ENCODE measurements at places on chromosomes 6 and 20.

DNA sequence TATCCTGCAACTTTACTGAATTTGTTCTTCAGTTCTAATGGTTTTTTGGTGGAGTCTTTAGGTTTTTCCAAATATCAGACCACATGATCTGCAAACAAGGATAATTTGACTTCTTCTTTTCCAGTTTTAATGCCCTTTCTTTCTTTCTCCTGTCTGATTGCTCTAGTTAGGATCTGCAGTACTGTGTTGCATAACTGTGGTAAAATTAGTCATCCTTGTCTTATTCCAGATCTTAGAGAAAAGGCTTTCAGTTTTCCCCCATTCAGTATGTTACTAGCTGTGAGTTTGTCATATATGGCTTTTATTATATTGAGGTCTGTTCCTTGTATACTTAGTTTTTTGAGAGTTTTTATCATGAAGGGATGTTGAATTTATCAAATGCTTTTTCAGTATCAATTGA is 4.3 kb downstream of the MICA start:
- no peak for DNase-seq

DNA sequence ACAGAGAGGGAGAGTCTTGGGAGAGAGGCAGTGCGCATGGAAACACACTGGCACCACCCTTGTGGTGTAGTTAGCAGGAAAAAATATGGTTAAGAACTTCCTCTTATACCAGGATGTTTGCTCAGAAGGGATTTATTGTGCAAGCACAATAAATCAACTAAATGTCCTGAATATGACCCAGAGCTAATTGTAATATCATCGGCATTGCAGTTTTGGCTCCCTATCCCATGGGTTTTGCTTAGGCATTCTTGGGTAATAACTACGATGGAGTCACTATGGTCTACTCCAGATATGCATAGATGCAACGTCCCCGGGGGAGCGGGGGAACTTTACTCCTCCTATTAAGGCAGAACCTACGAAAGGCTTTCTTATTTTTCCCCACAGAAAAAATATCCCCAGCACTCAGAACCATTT is 751.6 kb downstream of the EYS start:
- DNase-seq = peak; percentile 49

GRCh38 chr20:36827541-36828279 is 48.2 kb upstream of the TLDC2 start:
- DNase-seq = no peak

- DNase-seq = peak; percentile 84
These were observed 105.1 kb downstream of the EDN3 start for GRCh38 chr20:59405226-59406200.

GRCh38 chr6:117389227-117390057 is 36.3 kb downstream of the ROS1 start:
- DNase-seq = no peak

DNA sequence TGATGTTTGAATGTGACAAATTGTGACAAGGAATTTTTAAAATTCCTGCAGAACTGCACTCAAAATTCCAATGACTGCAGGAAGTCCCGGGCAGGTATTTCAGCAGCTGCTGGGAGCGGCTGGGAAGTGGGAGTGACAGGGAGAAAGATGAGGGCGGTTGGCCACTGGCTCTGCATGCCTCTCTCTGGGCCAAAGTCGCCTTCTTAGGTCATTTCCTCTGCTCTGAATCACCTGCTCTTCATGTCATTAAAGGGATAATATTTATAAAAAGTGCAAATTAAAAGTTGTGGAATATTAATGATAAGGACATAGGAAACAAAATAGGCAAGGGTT is 43.9 kb downstream of the RAMACL start:
- DNase-seq = no peak

DNA sequence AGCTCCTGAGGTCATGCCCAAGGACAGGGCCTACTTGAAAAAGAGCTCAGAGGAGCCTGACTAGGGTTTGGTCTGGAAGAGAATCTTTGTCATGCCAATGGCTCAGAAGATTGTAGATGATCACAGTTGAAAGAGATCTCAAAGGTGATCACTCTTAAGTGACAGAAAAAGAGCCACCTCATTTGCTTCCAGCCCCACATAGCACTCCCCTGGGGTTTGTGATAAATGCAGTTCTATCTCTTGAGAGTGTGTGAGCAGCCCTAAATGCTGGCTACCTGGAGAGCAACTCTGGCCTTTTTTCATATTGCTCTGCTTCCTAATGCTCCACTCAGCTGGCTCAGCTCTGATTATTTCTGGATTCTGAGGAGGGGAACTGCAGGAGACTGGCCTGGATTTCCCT is 39.3 kb downstream of the KLHL32 start:
- DNase-seq = peak; percentile 58

GRCh38 chr6:41941280-41942066 is at the start of gene CCND3:
Gene CCND3 (minus strand): TSS chr6:41941808. CDS start chr6:41941649, 159 bp downstream.
- DNase-seq = peak; percentile 97

DNA sequence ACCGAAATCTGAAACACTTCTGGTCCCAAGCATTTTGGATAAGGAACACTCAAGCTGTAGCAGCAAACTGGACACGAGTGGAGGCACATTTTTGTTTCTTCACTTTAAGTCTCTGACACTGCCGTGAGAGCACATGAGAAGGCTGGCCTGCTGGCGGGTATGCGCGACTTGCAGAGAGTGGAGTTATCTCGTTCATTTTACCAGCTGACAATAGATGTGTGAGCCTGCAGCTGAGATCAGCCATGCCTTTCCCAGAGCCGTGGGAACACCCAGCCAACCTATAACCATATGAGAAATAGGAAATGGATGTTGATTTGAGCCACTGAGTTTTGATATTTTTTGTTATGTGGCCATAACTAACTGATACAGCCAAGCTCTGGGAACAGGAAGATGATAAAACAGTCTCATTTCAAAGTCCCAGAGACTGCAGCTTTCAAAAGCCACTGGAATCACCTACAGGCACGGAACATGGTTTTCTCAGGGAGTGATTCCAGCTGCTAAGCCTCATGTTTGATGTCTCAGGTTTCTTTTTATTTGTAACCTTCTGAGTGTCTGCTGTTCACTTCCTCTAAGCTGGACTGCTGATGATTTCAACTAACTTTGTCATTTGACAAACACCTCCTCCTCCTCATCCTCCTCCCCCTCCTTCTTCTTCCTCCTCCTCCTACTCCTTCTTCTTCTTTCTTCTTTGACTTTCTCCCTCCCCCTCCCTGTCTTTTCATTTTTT is 28.6 kb upstream of the LAMP5 start:
- DNase-seq = peak; percentile 15

DNA sequence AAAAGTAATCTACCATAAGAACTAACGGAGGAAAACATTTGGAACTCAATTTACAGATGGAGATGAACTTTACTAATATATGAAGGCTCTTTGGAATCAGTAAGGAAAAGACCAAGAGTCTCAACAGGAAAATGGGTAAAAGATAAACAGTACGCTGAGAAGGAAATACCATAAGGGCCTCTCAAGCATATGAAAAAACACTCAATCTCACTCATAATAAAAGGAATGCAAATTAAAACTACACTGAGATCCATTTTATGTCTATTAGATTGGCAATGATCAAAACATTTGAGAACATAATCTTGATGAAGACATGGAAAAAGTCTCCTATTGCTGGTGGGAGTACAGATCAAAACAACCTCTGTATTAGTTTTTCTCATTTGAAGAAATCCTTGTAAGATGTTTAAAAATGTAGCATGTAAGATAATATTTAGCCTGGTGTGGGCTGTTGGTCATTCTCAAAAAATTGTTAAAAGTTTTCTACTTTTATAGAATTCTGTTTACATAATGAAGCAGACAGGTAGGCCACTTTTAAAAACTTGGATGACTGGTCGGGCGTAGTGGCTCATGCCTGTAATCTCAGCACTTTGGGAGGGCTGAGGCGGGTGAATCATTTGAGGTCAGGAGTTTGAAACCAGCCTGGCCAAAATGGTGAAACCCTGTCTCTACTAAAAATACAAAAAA is 14.5 kb downstream of the REV3L start:
- no peak for DNase-seq

GRCh38 chr20:46648903-46649649 is 2.2 kb downstream of the SLC13A3 start:
- DNase-seq = peak; percentile 2

DNA sequence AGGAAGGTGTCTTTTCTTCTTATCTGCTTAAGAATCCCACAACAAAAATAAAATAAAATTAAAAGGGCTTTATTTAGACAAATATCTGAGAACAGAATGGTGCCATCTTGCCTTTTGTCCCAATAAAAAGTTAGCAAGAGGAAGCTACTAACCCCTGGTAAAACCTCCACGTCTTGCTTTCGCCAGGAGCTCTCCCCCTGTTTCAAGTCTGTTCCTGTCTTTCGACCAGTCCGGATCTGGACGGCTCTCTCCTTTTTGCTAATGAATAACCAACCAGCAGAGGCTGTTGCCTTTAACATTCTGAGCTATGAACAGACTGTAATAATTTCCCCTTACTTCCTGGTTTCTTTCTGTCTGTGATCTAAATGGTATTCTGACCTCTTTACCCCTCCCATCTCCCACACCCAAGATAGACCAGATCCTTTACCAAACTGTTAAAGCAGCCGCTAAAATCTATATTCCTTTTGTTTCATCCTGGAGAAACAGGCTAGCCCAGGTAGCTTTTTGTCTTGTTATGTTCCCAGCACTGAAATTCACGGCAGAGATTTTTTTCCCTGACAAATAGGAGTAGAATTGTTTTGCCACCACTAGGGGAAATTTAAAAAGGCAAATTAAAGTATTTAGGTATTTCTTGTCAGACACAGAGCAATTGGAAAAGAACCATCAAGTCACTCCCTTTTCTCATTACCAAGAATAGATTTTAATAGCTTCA is at the start of gene FRK:
FRK (minus strand) TSS at position 320 of the 712 bp plus-strand sequence. CDS start 580 bp downstream, outside the sequence.
- peak; percentile 83 for DNase-seq

- DNase-seq = no peak
These were observed 25.3 kb downstream of the GNAS-AS1 start for GRCh38 chr20:58825450-58825849.

DNA sequence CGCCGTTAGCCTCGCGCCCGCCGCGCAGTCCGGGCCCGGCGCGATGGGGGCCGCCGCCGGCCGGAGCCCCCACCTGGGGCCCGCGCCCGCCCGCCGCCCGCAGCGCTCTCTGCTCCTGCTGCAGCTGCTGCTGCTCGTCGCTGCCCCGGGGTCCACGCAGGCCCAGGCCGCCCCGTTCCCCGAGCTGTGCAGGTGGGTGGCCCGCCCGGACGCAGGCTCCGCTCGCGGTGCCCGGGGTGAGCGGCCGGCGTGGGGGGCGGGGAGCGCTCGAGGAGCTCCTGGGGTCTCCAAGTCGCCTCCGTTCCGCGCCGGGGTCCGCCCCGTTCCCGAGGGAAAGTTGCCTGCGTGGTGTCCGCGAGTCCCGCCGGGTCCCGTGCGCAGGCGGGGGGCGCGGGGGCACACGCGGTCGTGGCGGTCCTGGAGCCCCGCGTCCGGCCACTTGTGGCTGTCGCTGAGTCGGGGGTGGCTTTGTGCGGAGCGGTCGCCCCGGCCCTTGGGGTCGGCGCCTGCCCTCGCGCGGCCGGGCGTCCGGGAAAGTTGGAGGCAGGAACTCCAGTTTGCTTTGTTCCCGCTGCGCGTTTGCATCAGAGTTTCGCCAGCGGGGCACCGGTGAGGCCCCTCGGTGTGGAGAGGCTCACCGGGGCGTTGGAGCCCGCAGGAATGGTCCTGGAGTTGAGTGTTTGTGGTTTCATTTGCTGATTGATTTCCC is 476 bp downstream of the IGF2R start:
- peak; percentile 63 for DNase-seq

- no peak for DNase-seq
These were observed 3.4 kb downstream of the ADA start for GRCh38 chr20:44648068-44648467.

- no peak for DNase-seq
These were observed 155.1 kb upstream of the MMS22L start for GRCh38 chr6:97438011-97438671.

DNA sequence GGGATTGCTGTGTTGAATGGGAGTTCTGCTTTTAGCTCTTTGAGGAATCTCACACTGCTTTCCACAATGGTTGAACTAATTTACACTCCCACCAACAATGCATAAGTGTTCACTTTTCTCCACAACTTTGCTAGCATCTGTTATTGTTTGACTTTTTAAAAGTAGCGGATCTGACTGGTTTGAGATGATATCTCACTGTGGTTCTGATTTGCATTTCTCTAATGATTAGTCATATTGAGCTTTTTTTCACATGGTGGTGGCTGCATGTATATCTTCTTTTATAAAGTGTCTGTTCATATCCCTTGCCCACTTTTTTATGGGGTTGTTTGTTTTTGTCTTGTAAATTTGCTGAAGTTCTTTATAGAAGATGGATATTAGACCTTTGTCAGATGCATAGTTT is 588.3 kb upstream of the ADGRB3 start:
- no peak for DNase-seq

GRCh38 chr20:34871966-34872621 is 562 bp downstream of the GGT7 start:
- peak; percentile 42 for DNase-seq

DNA sequence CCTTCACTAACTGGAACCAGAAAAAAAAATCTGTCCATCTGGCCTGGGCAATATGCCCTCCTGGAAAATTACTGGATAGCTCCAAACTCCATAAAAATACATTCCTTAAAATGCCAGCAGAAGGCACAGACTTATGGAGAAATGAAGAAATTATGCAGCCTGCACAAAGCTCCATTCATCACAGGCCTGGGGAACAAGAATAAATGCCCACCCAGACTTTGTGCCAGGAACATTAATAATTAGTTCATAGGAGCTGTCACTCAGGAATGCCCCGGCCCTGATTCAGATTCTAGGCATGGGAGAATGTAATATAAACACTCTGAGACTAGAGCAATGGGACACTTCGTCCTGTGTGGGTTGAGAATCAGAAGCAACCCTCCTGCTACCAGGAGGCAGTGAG is 199.3 kb downstream of the OTOR start:
- no peak for DNase-seq

- no peak for DNase-seq
These were observed 3.8 kb downstream of the NCOA7 start for GRCh38 chr6:125794342-125795137.

- peak; percentile 68 for DNase-seq
These were observed 186.2 kb downstream of the HDGFL1 start for GRCh38 chr6:22755605-22756004.

GRCh38 chr6:30767158-30767943 is 23.0 kb upstream of the IER3 start:
- no peak for DNase-seq

DNA sequence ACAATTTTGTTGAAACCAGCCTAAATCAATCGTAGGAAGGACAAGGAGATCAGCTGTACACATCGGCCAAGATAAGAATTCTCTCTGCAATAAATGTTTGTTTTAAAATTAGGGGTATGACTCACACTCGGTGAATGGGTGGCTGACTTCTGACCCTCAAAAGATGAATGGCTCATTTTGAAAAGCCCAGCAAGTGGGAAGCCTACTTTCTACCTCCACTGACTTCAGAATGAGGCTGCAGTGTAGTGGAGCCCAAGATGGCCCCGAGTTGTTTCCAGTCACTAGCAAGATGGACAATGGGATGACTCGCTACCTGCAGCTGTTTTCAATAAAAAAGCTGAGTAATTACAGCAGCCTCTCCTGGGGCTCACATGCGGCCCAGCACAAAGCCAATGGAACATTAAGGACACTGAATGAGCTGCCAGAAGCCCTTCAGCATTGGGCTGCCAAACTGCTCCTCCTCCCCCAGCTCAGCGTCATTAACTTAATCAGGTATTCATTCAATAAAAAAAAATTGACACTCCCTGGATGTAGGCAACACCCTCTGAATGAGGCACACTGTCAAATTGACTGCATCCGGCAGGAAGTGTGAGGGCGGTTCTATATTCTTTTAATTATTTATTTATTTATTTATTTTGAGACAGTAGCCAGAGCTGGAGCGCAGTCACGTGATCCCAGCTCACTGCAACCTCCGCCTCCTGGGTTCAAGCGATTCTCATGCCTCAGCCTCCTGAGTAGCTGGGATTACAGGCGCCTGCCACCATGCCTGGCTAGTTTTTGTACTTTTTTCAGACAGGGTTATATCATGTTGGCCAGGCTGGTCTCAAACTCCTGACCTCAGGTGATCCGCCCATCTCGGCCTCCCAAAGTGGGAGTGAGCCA is 107.3 kb downstream of the GMPR start:
- DNase-seq = peak; percentile 97
